ENCODE measurements at places on chromosomes 3 and 15. TPM values are rescaled to one million over a fixed set of nuclear protein-coding genes. Genes with fewer than 3 reads are reported as not detected.

The USP13 gene
- 3.4 TPM for polyA plus RNA-seq

The STAB1 gene
- polyA plus RNA-seq, result not detected

The GABRR3 gene
- polyA plus RNA-seq, result not detected

The PARP16 gene
- polyA plus RNA-seq, result 2.1 TPM

The SKOR1 gene
- polyA plus RNA-seq, result 0.03 TPM

The TGM4 gene
- 1.3 TPM for polyA plus RNA-seq

The CSTA gene
- polyA plus RNA-seq, result 649 TPM

The PLSCR4 gene
- 1.1 TPM for polyA plus RNA-seq

The AADACL2 gene
- polyA plus RNA-seq, result not detected

The CCDC54 gene
- not detected for polyA plus RNA-seq

The GRAMD2A gene
- polyA plus RNA-seq, result 5.7 TPM

The RAF1 gene
- polyA plus RNA-seq, result 68.3 TPM

The LRRC31 gene
- polyA plus RNA-seq, result not detected

The CCDC39 gene
- polyA plus RNA-seq, result not detected

The GOLGA8N gene
- polyA plus RNA-seq, result 0.25 TPM

The ZDHHC3 gene
- 151 TPM for polyA plus RNA-seq

The C3orf22 gene
- polyA plus RNA-seq, result not detected

The SEMA5B gene
- 0.28 TPM for polyA plus RNA-seq

The SLC24A5 gene
- polyA plus RNA-seq, result not detected

The CDHR4 gene
- not detected for polyA plus RNA-seq

The PCBP4 gene
- 25.2 TPM for polyA plus RNA-seq

The GP9 gene
- not detected for polyA plus RNA-seq

The GOLGA8G gene
- polyA plus RNA-seq, result not detected

The NEK10 gene
- 0.98 TPM for polyA plus RNA-seq

The PPP1R14D gene
- not detected for polyA plus RNA-seq

The ZNF148 gene
- 21.4 TPM for polyA plus RNA-seq

The ANKDD1A gene
- polyA plus RNA-seq, result 0.96 TPM

The DNASE1L3 gene
- 2.1 TPM for polyA plus RNA-seq

The C15orf39 gene
- 5.3 TPM for polyA plus RNA-seq

The ACSBG1 gene
- polyA plus RNA-seq, result 0.06 TPM

Data from keratinocyte (primary cell).